ENCODE measurements at places on chromosomes 12 and 14.

DNA sequence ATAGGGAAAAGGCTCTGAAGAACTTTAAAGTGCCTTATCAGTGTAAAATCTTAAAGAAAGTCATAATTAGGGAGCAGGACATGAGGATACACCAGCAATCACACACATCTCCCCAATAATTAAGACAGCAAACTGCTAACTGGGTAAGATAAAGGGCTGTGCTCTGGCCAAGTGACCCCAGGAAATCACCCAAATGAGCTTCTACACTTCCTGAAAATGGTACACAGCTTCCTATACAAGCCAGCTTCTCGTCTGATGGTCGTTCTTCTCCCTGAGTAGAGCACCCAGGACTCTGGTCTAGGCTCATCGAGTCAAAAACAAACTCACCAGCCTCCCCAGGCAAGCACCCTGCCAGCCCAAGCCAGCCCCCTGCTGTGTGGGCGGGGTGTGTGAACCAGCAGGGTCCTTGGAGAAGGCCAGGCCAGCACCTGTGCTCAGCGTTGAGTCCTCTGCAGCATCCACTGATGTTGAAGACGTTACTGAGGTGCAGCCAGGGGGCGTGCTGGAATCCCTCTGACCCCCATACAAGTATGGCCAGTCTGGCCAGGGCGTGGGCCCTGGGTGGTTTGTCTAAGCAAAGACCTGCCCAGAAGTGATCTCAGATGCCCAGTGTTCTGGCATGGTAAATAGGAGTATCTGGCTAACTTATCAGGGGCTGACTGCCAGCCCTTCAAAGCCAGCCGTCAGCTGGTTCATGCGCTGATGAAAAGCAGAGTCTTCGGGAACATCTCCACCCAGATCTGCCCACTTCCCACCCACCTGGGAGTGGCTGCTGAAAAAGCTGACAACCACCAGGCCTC is 41.4 kb downstream of the ACTN1 start:
- DNase-seq = no peak

GRCh38 chr12:65656156-65656882 is 168.0 kb upstream of the HMGA2 start:
- DNase-seq = no peak

GRCh38 chr12:27506645-27507189 is 17.3 kb upstream of the PPFIBP1 start:
- no peak for DNase-seq

DNA sequence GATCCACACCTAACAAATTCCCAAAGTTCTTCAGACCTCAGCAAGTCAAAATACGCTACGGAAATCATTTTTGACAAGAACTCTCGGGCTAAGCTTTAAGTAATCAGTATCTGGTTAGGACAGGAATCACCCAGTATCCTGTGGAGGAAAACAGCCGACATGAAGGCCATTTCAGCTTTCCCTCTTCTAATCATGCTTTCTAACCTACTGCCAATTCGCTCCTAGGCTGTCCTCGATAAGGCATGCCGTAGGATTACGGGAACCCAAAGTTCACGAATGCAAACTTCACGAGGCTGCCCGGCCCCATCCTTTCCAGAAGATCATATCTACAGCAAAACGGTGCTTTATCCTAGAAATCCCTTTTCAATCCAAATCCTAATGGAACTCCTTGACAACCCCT is 81.8 kb upstream of the PTPRB start:
- no peak for DNase-seq

Data from NCI-H1417 treated with DMSO at 0.1 percent for 48 hours (cell line).